ENCODE measurements at places on chromosomes 2 and 18.

DNA sequence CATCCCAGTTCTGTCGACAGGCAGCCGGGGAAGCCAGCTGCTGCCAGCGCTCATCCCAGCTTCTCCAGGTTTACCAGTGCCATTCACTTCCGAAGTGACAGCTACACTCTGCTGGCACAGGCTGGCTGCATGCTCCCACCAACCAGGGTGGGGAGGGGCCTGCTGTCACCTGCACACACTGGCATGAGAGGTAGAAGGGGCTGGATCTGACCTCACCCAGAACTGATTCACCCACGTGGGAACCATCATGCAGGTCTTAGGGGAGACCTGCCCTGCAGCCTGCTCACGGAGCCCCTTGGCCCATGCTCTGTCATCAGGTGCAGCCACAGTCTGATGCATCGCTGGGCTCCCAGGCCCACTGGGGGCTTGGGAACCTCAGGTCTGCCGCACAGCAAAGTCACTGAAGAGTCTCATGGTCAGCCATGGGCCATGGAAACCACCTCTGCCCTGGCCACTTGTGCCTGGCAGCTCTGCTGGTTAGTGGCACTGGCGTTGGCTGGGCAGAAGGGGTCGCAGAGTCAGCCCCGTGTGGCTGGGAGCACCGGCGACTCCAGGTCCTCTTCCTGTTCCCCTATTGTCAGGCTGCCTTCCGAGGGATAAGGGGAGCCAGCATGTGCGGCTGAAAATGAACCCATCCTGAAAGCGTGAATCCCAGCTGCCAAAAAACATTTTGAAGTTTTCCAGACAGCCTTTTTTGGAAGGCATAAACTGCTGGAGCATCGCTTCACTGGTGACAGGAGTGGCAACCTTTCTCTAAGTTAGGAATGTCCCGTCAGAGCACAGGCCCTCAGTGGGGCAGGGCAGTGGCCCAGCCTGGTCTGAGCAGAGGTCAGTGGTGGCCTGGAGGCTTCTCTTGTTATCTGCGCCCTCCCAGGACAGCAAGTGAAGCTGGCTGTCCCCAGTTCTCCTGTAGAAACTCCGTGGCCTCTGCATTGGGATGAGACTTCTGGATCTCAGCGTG lies 157.8 kb downstream of the SEPTIN10 start:
- no peak for DNase-seq

GRCh38 chr2:41716497-41716896 lies 331.3 kb upstream of the PKDCC start:
- DNase-seq: peak; percentile 46

DNA sequence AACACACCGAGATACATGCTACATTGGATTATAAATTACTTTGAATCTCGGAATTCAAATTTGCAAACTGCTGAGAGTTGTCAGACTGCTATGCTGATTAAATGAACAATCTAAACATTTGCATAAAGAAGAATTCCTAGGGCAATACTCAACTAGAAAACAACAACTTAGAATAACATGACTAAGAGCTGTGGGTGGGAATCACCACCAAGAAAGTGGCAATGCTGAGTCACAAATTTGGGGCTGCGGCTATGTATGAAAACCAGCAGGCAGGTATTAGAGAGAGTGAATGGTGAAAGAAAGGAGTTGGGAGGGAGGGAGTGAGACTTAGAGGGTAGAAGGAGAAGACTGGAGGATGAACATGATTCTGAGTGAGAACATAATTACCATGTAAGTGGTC lies 559.5 kb downstream of the PIK3C3 start:
- no peak for DNase-seq

- DNase-seq: no peak
These were observed 26.6 kb upstream of the SPRED2 start for GRCh38 chr2:65458999-65459398.

- DNase-seq: peak; percentile 95
These were observed 561.9 kb downstream of the GALR1 start for GRCh38 chr18:77811503-77811902.

DNA sequence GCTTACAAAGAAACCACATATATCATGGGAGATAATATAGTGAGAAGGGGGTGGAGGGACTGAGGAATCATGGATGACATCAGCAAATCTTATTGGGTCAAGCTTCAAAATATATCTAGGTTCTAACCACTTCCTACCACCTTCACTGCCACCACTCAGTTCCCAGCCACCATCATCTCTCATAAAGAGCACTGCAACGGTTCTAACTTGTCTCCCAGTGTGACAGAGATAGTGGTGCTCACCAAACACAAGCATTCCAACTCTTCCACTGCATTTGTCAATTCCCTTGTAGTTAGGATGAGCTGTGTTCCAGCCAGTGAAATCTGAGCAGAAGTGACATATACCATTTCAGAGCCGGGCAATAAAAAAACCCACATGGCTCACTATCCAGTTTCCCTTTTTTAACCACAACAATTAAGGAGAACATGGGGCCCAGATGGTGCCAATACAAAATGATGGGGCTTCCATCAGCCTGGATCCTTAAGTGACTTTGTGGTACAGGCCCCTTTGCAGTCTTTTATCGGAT lies 318.1 kb downstream of the NBAS start:
- DNase-seq: peak; percentile 18

DNA sequence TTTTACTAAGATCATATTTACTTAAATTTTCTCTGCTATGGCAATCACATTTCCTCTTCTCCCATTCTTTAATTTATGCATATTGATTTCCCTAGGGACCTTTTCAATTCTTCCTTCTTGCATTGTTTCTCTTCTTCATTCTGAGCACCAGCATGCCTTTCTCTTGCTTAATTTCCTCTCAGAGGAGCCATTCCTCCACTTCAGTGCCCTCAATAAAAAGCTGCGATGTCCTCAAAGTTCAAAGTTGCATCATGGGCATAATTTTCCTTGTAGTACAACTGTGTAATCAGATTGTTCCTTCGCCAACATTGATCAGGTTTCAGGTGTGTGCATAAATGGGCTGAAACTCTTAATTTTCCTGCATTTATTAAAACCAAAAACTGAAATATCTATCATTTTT lies 21.8 kb upstream of the CD226 start:
- no peak for DNase-seq

DNA sequence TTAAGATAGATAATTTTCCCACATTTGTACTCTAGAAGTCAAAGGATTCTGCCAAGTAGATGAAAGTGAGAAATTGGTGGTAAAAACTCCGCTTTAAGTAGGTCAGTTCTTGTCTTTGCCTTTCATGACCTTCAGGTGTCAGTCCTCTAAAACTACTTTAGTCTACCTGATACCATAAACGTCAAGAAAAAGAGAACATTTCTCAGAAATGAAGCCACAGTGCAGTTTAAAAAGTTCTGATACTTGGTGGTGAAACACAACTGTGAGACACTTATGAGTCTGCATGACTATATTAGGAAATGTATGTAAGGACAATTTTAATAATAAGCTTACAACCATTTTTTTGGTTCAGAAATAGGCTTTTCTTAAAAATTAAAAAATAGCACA lies 583.3 kb downstream of the SATB2 start:
- DNase-seq: no peak

GRCh38 chr2:69173706-69174105 lies 160.7 kb downstream of the ANTXR1 start:
- no peak for DNase-seq

DNA sequence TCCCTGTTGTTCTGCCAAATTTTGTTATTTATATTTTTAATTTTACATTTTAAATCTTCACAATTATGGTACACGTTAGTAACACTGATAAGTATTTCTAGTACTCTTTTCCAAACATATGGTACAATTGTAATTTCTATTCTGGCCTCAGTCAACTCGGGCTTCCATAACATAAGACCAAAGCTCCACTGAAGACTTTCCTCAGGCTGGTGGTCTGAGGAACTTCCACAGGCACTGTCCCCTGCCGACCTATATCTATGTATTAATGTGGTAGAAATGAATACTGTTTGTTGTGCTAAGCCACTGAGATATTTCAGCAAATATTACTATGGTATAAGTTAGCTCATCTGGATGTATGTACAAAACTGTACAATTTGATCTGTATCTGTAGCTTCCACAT lies 407.6 kb upstream of the ZNF804A start:
- DNase-seq: no peak

DNA sequence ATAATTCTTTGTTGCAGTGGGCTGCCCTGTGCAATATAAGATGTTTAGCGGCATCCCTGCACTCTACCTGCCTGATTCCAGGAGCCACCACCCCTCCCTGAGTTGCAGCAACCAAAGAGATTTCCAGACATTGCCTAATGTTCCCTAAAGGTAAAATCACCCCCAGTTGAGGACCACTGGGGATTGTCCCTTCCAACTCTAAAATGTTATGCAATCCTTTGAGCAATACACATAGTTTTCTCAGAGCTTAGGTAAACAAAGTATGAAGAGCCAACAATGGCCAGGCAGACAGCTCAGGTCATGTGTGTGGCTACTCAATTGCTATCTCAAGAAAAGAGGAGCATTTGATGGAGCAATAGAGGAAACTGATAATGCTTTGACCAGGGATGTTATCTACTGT lies 87.0 kb downstream of the XDH start:
- no peak for DNase-seq

GRCh38 chr2:19504400-19505198 lies 146.2 kb upstream of the OSR1 start:
- no peak for DNase-seq

DNA sequence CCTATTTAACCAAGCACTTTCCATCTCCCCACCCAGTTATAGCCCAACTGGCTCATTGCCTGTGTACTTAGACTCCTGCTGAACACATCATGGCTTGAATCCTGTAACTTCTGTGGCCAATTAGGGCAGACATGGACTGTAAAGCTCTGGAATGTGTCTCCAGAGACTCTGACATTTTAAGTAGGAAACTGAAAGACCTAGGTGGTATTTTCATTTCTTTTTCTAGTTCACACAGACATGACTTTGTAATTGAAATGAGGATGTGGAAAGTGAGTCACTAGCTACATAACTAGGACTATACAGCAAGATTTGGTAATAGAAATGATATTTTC lies 12.2 kb downstream of the DOK1 start:
- no peak for DNase-seq

- no peak for DNase-seq
These were observed 135.9 kb downstream of the ZNF407 start for GRCh38 chr18:74733598-74733997.

DNA sequence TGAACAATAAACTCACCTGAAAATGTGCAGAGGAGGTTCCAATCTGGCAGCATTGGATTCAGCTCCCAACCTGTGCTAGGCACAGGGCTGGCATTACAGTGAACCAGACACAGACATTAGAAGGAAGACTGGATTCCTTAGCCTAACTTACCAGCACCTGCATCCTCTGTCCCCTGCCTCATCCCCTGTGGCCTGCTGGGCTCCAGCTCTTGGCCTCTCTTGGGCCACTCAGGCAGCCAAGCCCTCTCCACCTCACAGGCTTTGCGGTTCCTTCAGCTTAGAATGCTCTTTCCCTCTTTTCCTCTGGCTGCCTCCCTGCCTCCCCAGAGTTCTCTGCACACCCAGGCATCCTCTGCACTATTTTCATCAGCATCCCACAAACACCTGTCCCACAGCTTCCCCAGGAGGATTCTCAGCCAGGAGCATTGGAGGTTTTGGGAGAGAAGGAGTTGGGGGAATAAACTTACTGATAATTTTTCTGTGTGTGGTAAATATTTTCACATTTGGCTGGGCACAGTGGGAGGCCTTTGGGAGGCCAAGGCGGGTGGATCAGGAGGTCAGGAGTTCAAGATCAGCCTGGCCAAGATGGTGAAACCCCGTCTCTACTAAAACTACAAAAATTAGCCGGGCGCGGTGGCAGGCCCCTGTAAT lies 132.0 kb downstream of the INHBB start:
- no peak for DNase-seq

DNA sequence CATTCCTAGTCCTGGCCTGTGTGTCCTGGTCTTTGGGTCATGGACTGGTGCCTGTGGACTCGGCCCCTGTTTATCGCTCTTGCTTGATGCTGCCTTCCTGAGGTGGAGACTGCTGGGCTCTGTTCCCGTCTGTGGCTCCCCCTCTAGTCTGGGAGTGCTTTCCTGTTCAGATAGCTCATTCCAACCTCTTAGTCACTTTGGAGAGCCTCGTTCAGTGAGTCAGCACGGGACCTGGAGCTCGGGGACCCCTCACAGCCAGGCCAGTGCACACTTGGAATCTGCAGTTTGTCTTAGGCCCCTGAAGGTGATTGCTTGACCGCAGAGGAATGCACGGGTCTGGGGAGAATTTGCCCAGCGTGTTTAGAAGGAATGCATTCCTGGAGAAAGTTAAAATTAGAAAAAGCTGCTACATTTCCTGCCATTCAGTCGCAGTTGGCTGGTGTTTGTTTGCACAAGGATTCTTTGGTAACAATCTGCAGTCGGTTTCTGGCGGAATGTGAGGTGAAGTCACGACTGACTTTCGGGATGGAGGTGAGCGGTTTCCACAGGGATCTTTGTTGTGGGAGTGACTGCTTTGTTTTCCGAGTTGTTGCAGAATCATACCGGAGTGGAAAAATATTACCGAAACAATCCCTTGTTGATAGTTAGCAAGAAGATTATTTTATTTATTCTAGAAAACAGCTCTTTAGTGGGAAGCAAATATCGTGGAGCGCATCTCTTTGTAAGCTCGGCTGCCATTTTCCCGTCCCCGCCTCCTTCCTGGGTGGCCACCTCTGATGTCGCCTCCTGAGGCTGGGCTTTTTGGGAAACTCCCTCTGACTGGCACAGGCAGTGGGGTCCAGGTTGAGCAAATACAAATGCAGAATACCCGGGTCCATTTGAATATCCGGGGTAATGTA lies 29.6 kb downstream of the SH3BP4 start:
- DNase-seq: no peak

DNA sequence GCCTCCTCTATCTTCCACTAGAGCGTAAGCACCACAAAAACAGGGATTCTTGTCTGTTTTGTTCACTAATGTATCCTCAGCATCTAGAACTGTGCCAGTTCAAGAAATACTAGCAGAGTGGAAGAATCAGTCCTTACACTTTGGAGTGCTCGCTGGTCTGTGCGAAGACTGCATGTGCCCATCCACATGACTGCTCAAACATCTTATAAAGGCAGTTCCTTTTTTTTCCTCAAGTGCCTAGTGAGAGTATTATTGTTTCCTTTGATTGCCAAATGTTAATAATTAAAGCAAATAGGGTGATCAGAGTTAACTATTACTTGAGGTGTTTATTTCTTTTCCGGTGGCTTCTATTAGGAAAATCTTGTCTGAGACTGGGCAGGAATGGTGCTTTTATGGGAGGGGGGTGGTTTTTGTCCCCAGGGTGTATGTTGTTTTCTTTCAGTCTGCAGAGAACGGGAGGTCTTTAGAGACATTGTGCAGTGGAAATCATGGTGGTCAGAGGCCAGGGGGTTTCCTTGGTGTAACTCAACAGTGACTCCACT lies 45.6 kb upstream of the ITGB6 start:
- no peak for DNase-seq

- no peak for DNase-seq
These were observed 373 bp upstream of the MTHFD2 start for GRCh38 chr2:74198023-74198460.

DNA sequence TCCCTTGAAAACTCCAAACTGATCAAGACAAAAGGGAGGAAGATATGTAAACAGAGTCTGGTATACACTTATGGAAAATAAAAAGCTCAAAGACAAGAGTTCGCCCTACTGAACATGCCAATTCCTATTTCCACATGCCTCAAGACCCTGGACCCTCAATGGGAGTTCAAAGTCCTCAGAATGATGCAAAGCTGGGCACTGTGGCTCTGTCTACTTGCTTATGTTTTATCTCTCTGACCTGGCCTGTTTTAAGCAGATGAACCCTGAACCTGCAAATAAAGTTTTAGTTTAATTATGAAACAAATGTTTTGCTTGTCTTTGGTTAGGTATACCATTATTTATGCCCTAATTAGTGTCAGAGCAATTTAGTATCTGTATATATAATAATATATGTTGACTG lies 22.6 kb downstream of the NR4A2 start:
- no peak for DNase-seq

GRCh38 chr2:233974530-233975071 lies 57.4 kb downstream of the TRPM8 start:
- no peak for DNase-seq
